ENCODE measurements at places on chromosomes 2 and 18.

GRCh38 chr18:10681581-10682367, 155.9 kb downstream of the NAPG start:
- no peak for DNase-seq

GRCh38 chr2:69608109-69608508, 35.4 kb downstream of the AAK1 start:
- DNase-seq, result no peak

- DNase-seq, result no peak
Measured at GRCh38 chr18:13530879-13531387, 195.4 kb downstream of the FAM210A start.

- no peak for DNase-seq
Measured at GRCh38 chr2:224711381-224711780, 4.8 kb downstream of the CCDC195 start.

DNA sequence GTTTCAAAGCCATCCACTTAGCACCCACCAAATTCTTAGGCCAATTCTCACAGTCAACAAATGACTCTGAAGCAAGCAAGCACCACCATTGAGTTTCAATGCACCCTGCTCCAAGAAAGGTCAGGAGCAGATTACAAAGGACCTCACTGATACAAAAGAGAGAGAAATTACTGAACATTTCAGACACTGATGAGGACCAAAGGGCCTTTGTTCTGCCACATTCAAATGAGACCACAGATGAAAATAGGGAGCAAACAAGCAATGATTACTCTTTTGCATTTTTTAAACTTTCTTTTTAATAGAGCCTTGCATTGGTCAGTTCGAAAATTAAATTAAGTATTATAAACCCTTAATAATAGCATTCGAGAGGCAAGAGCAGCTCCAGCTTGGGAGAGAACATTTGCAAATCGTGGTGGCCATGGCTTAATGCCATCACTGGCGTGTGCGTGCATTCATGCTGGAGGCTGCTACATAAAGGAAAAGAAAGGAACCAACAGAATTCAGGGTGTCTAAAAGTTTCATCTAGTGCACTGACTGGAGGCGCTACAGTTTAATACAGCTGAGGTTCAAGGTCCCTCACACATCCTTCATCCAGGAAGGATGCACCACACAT, 87.5 kb downstream of the KLF7 start:
- DNase-seq, result no peak

DNA sequence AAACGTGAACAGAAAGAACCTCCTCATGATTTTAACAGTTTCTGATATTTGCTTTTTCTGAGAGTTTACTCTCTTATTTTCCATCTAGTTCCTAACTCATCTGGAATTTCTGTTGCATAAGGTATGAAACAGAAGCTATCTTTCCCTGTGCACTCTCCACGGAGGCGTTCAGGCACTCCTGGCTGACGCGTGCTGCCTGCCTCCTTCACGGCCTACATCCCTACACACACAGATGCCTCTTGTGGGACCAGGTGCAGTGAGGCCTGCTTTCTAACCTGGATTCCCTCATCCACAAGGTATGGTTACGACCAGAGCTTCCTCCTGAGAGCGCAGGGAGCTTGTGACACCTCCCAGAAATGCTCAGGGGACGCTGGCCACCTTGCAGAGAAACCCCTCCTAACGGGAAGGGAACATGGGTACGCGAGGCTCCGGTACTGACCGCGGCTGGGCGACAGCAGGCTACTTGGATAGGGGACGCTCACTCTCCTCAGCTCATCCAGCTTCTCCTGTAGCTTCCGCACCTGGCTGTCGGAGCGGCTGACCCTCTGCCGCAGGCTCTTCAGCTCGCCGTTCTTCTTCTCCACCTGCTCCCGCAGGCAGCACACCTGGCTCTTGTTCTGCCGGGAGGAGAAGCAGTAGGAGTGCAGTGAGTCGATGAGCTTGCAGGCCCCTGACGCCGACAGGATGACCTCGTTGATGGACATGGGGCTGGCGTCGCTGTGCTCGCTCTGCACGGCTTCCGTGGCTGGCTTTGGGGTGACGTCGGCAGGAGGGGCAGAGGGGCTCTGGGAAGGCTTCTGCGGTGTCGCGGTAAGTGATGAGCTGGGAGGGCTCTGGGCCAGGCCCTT, 4.3 kb downstream of the THAP4 start:
- no peak for DNase-seq

DNA sequence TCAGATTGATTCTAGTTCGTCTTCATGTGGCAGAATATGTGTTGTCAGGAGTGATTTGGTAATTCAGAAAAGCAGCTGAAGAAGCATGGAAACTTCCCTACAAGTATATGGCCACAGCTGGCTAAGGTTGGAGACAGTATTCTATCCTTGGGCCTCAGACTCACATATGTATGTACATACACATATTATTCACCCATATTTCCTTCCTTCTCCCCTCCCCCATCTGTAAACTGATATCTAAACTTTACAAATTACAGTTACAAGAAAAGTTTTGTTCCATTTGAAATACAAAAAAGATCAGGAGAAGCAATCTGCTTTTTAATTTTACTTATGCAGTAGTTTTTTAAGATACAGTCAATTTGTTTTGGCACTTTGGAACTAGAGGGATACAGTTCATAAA, 3.1 kb downstream of the SP3 start:
- DNase-seq, result no peak

GRCh38 chr2:111157798-111158197, 37.1 kb downstream of the BCL2L11 start:
- no peak for DNase-seq

GRCh38 chr2:187718092-187718491, 163.9 kb upstream of the TFPI start:
- DNase-seq, result no peak

- DNase-seq, result no peak
Measured at GRCh38 chr2:222960126-222960525, 91.9 kb upstream of the KCNE4 start.

DNA sequence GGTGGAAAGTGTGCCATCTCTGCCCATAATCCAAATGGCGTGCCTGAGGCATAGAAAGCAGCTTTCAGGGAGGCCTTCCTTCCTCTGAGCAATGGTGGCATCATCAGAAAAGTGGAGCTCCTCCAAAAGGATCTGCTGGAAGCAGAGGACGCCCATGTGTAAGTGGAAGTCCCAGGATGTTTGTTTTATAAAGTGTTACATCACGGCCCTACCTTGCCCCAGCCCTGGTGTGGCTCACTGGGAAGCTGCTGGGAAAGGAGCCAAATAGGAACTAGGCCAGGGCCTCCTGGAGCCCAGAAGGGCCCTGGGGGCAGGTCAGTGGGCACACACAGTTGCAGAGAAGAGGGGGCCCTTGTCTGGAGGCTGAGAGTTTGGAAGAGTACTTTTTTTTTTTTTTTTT, 4.2 kb upstream of the ODC1 start:
- peak; percentile 96 for DNase-seq

DNA sequence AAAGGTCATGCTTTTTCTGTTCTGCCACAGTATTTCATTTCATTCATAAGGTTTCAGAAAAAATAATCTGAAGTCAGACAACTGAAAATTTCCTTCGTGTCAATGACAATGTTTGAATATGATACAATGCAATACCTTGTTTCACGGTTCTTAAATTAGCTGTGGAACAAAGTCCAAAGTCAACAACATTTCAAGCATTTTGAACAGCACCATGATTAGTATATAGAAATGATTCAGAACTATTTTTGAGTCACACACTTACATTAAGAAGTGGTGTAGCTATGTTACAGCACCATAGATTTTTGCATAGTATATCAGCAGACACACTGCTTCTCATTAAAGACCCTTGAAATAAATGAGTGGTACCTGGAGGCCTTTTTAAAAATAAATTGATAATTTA, 178.3 kb upstream of the DSEL start:
- DNase-seq, result no peak

GRCh38 chr2:24682304-24682703, 110.9 kb downstream of the PTRHD1 start:
- no peak for DNase-seq

GRCh38 chr2:29057006-29057405, 17.3 kb downstream of the PCARE start:
- DNase-seq, result no peak

DNA sequence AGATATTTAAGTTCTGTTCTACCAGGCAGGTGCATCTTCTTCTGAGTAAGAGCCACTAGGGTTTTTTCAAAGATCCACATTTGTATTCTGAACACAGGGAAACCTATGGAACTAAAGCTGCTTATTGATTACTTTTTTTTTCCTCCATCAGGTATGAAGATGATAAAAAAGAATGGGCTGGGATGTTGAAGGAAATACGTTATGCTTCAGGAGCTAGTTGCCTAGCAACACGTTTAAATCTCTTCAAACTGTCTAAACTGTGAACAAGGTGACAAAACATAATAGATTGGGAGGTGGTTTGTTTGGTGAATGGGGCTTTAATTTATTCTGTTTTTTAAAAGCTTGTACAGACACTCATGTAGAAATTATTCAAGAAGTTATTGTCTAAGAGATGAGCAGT, 15.9 kb downstream of the KLHL41 start:
- no peak for DNase-seq

GRCh38 chr18:74140582-74140981, 7.1 kb downstream of the FBXO15 start:
- no peak for DNase-seq

GRCh38 chr2:196486146-196486545, 153.4 kb upstream of the CCDC150 start:
- no peak for DNase-seq

- DNase-seq, result no peak
Measured at GRCh38 chr2:62313449-62314227, 117.7 kb downstream of the B3GNT2 start.

- no peak for DNase-seq
Measured at GRCh38 chr2:126208266-126208665, 447.7 kb upstream of the GYPC start.

DNA sequence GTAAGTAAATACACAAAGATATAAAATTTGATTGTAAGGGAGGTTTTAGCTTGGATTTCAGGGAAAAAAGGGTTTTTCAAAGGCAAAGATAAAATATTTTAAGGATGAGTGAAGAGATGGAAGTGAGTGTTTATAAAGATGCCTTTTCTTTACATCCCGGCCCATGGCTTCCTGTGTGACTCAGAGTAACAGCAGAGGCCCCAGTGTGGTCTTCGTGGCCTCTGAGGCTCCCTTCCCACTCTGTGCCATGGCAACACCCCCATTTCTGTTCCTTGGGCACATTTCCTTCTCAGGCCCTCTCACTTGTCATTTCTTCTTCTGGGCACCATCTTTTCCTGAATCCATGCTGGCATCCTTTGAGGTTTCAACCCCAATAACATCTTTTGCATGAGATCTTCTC, 92.6 kb upstream of the TMEM18 start:
- DNase-seq, result no peak

- DNase-seq, result no peak
Measured at GRCh38 chr2:61715506-61715905, 138.4 kb downstream of the FAM161A start.

- DNase-seq, result no peak
Measured at GRCh38 chr18:41645589-41646360, 309.3 kb upstream of the PIK3C3 start.

GRCh38 chr2:11482473-11483035, 16.6 kb upstream of the E2F6 start:
- DNase-seq, result no peak

GRCh38 chr2:209960676-209961630, 41.5 kb upstream of the RPE start:
- DNase-seq, result peak; percentile 23

Measured in PC-9 (cell line).